ENCODE measurements at places on chromosomes 11 and 22. TPM values are rescaled to one million over a fixed set of nuclear protein-coding genes. Genes with fewer than 3 reads are reported as not detected.

GRCh38 chr11:26247340-26247739 is 84.6 kb upstream of the ANO3 start:
- peak; percentile 42 for DNase-seq

DNA sequence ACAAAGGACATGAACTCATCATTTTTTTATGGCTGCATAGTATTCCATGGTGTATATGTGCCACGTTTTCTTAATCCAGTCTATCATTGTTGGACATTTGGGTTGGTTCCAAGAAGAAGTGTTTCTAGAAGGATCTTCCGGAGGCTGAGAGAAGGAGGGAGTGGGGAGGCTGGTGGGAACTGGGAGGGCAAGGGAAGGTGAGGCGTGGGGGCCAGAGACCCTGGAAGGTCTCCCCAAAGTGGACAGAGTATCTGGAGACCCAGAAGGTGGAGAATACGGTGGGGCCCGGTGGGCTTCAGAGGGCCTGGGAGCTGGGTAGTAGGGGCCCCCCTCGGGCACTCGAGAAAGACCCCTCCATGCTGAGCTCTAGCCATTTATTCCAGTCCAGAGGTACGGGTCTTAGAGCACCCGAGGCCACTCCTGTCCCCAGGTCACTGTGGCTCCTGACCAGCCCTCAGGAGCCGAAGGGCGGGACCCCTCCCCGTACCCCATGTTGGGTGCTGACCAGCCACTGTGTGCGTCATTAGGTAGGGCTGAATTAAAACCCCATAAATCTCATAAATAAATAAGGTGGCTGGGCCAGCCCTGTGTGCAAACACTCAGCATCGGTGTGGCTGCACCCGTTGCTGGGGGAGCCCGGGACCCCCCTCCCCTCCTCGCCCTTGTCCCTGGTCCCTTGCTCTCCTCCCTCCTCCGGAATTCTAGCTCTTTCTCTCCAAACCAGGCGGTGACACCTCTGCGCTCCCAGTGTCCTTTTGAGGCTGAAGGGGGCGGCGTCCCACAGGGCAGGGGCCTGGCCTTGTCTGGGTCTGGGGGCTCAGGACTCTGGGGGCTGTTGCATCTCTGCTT is 38.8 kb upstream of the MUC5AC start:
- DNase-seq: peak; percentile 36

DNA sequence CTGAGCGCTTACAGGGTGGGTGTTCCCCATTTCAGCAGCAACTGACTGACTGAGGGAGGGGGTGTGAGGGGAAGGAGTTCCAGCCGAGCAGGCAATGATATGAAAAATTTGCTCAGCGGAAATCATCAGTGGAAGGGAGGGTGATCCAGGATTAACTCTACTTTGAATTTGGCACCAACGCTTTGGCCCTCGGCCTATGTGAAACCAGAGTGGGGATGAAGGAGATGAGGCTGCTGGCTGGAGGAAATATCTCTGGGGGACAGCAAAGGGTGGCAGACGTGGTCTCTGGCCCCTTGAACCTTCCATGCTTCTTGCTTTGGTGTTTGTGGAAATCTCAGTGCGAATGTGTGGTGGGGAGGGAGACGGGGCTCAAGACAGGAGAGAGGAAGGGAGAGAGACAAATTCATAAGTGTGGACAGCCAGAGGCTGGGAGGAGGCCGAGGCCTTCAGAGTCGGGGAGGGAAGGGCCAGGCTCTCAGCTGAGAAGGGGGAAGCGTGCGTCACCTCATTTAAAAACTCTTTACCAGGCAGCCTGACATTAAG is 83.6 kb downstream of the FDX1 start:
- no peak for DNase-seq

Gene UPK3A
- total RNA-seq: not detected

Gene RAB38
- 5.2 TPM for total RNA-seq

Gene PIWIL4
- total RNA-seq: 6.0 TPM

Gene TTC36
- 1.1 TPM for total RNA-seq

DNA sequence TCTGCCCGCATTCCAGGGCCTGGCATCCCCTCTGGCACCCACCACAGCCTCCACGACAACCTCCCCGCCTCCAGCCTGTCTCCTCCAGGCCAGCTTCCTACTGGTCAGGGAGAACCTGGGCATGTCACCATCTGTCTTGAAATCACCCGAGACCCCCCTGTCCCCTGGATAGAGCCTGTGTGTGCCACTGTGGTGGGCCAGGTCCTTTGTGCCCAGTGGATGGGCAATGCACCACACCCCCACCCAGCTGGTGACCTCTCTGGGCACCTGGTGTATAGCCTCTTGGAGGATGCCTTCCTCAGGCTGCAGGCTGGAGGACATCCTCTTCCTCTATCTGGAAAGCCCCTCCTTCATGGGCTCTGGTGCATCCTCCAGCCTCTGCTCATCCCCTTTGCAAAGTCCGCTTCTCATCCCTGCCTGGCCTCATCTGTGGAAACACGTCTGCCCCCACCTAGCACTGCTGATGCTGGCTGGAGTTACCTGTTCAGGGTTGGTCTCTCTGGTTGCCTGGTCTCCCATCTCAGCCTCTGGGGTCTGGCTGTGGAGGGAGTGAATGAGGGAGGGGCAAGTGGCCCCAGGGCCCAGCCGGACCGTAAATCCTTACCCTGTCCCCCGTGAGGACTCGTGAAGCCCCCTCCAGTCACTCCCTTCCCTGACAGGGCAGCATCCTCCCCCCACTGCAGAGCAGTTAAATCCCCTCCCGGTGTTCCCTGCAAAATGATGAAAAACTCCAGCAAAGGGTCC is 589.6 kb downstream of the TBC1D22A start:
- no peak for DNase-seq

- DNase-seq: no peak
Measured at GRCh38 chr11:112058103-112058502, 15.7 kb downstream of the PIH1D2 start.
